ENCODE measurements at places on chromosomes 1 and 21.

DNA sequence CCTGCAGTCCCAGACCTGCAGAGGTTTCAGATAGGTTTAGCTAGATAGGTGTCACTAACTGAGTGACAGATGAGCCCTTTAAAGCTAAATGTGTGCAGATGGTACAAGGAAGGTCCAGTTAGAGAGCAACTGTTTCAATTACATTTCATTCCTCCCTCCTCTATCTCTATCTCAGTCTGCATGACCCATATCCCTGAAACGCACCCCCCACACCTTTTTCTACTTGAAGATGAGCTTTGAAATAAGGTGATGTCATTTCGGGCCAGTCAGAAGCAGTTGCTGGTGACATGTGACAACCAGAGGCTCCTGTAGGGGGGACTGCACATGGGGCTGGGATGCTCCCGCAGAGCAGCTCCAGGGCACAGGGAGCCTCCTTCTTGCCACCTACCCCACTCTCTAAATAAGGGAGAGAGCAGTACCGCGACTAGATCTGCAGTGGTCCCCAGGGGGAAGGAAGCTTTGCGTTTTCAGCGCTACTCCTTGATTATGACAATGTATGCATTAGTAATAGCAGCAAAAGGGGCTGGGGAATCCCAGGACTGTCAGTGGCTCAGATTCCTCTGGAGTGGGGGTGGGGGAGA is 4.3 kb downstream of the ATP8B2 start:
- DNase-seq = no peak

DNA sequence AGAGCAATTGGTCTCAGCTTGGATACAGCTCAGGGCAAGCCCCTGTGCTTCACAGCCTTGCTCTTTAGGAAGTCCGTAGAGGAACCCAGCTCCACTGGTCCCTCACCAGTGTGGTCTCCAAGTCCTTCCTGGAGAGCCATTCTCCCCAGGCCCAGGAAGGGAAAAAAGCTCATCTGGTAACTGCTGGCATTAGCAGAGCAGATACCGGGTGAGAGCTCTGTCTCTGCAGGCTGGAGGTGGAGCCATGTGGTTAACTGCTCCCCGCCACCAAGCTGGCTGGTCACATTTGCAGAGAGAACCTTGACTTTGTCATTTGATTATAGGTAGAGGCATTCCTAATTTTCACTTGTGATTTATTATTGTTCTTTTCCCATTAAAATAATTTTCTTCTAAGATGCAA is 169.6 kb downstream of the ROR1 start:
- DNase-seq = no peak

DNA sequence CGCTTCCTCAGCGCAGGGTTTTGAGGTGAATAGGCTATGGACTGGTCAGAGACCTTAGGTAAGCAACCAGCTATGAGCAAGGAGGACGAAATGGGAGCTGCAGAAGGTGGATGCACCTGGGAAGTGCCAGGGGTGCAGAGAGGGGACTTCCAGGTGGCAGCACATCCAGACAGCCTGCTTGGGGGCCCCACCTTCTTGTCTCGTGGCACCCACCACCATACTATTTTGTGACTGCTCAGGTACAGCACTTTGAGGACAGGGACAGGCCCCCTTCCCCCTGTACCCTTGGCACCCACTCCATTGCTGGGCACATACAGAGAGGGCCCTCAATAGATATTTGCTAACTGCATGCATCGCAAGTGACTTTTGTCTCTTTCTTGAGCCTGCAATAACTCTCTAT is 777 bp upstream of the KISS1 start:
- no peak for DNase-seq

- no peak for DNase-seq
Observed at GRCh38 chr1:175725684-175726083, 17.7 kb downstream of the TNR start.

DNA sequence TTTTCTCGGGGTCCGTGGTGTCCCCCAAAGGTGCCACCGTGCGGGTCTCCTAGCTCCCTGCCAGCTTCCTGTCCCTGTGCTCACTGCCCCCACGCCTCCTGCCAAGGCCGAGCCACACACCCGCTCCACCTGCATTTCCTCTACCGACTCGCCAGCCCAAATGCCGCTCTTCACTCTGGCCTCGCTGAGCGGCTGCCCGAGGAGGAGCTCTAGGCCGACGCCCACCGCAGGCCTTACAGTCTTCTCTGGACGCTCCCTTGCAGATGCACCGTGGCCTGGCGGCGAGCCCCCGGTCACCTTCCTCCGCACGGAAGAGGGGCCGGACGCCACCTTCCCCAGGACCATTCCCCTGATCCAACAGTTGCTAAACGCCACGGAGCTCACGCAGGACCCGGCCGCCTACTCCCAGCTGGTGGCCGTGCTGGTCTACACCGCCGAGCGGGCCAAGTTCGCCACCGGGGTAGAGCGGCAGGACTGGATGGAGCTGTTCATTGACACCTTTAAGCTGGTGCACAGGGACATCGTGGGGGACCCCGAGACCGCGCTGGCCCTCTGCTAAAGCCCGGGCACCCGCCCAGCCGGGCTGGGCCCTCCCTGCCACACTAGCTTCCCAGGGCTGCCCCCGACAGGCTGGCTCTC is 26.3 kb downstream of the FTCD start:
- DNase-seq = no peak

DNA sequence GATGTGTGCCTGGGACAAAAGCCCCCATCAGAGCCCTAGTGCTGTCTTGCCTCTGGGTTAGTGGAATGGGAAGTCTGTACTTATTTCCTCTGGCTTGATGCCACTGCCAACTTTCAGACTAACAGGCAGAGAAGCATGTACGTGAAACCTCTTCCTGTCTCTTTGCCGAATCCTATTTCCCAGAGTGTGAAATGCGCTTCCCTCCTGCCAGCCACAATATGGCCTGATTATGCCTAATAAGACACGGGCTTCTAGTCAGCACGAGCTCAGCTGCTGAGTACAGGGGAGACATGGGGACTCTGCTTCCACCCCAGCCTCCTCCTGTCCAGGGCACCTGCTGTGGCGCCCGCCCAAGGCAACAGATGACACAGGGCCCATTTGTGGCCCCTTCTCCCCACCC is 111.4 kb downstream of the KCND3 start:
- no peak for DNase-seq

DNA sequence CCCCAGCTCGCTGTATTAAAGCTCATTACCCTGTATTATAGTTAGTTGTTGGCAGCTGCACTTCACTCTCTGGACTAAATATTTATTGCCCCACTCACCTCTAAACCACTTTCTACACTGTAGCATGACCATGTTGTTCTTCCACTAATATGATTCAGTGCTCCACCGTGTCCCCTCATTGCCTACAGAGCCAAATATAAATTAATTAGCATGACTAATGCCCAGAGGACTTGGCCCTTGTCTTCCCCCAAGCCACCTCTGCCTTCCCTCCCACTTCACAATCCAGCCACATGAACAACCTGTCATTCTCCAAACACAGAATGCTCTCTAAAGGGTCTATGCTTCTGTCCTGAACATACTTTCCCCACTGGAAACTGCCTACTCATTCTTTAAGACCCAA is 276.5 kb downstream of the PLPP3 start:
- no peak for DNase-seq

DNA sequence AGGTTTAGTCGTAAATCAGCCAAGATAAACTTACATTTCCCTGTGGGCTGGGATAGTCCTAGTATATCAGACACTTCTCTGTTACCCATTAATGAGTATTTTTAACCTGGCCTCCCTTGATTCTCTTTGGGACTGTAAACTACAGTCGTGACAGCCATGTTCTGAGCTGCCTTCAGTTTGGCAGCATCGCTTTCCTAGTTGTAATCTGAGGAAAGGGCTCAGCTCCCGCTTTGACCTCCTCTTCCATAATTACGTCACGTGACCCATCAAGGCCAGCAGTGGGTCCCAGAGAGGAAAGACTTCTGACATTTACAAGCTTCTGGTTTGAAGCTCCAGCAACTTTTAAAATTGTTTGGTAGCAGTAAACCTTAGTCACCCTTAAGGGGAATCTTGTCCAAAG is 34.6 kb upstream of the MTR start:
- no peak for DNase-seq

DNA sequence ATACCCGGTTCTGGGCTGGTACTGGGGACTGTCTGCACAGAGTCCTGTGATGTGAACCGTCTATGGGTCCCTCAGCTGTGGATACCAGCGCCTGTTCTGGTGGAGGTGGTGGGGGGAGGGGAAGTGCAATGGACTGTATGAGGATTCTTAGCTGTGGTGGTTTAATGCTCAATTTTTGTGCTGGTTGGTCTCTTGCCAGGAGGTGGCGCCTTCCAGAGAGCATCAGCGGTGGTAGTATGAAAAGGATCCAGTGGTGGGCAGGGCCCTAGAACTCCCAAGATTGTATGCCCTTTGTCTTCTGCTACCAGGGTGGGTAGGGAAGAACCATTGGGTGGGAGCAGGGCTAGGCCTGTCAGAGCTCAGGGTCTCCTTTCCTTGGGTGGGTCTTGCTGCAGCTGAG is 89.4 kb upstream of the B3GALT2 start:
- DNase-seq = no peak

DNA sequence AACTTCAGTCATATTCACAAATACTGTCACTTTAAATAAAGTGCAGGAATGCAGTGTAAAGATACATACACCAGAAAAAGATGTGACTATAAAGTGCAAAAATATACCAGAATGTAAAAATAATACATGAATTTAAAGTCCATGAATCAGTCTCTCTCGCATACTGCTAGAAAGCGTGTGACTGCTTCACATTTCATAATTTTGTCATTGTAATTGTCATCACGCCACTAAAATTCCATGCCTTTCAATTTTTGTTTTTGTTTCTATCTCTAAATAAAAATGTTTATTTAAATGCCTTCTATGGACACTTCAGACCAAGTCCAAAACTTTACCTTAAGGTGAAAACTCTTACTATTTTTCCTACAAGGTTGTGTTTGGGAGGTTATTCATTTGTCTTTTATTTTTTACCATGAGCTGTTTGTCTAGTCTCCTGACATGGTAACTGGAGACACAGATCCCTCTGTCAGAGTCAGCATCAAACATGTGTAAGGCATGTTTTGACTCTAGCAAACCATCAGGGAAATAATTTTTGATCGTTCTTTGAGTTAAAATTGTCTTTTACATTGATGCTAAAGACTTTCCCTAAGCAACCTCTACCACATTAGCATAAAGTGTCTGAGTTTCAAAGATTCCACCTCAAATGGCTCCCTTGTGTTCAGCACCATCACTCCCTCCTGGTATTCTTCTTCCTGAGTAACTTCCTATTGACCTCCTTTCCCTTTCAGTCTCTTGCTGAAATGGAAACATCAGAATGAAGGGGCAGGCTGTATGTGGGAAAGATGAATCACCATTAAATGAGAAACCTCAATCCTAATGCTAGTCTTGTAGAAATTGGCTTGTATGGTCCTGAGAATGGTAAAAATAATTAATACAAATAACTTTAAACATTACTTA is 14.0 kb upstream of the AIM2 start:
- DNase-seq = no peak

DNA sequence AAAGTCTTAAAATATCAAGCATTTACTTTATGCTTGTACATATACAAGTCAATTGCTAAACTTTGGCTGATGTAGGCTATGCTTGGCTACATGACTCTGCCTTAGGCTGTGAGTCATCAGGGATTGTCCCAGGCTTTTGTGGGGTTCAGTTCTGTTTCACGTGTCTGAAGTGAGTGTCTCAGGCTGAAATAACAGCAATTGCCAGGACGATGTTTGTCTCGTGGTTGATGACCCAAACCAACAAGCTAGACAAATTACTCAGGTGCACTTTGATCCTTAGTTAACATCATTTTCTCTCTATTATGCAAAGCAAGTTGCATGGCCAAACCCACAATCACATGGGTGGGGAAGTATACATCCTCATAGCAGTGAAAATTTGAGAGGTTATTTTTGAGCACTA is 410.1 kb downstream of the BRINP3 start:
- DNase-seq = no peak

DNA sequence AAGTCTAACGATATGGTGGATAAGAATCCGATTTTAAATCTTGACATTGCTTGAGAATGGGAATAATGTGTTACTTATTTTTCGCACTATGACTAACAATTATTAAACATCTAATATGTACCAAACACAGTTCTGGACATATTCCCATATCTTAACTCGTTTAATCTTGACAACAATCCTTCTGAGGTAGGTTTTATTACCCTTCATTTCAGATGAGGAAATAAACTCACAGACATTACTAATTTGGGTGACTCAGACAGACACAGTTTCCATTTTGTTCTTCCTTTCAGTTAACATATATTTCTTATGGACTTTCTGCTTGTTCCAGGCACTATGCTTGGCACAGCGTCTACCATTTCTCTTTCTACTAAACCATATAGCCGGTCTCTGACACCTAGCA is 244.8 kb downstream of the SMYD3 start:
- no peak for DNase-seq

DNA sequence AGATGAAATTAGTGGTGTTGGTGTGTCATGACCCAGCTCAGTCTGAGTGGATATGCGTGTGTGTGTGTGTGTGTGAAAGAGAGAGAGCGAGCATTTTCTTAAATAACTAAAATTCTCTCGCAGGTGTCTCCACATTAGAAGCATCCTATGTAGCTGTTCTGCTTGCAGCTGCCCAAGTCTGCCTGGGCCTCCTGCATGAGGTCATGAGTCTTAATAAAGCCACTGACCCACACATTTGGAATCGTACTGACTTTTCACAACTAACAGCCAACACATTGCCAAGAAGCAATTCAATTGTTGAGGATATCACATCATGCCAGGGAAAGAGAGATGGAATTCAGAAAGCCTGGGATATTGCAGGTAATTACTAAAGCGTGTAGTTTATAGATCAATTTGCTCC is 238.2 kb upstream of the AJAP1 start:
- no peak for DNase-seq

DNA sequence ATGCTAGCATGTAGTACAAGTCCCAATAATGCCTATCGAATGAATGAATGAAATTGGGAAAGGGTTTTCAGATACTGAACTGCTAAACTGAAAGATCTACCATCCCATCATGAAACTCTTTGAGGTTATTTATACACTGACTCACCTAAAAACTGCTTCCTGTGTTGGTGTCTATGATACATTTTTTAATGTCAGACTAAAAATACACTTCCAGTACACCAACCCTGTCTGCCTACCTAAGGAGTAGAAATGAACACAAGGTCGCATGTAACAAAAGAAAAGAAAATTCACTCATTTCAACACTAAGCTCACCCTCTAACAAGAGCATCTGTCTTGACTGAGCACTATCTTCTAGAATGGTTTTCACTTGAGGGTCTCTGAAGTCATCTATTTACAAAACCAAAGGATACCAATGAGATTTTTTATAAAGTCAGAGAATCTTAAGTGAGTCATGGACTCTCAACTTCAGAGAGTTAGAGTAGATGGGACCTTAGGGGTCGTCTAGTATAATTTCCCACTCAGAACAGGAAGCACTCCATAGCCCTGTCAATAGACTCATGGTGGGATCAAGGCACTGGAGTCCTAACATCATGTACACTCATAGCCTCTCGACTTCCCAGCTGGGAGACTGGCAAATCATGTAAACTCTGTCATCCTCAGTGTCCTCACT is 53.4 kb downstream of the WLS start:
- DNase-seq = no peak

GRCh38 chr1:183630748-183631147 is 4.8 kb downstream of the ARPC5 start:
- no peak for DNase-seq

- no peak for DNase-seq
Observed at GRCh38 chr1:8985915-8986813, 40.1 kb downstream of the SLC2A7 start.

Data from T-helper 2 cell (primary cell).